ENCODE measurements at places on chromosomes 1 and 21. TPM values are rescaled to one million over a fixed set of nuclear protein-coding genes. Genes with fewer than 3 reads are reported as not detected.

- no peaks in the 10 kb centered on the region for H3K27me3 ChIP-seq
Observed at GRCh38 chr21:27513016-27513415, 546.1 kb upstream of the ADAMTS5 start.

DNA sequence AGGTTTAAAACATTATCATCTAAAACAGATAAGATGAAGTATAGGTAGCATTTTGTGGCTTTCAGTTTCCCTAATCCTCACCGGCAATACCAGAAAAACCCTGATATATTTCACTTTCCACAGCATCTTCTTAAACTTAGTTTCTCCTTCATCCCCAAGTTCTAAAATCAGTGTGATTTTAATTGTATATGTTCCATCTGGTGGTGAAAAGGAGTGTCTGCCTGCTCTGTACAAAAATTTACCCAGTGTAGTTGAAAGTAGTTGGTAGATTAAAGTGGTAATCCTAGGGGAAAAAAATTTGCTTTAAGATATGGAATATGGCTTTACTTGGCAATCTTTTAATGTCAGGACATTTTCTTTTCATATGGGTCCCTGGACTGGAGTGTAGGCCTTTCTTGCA lies 74.3 kb downstream of the CEP350 start:
- DNase-seq, result no peak
- peaks cover 58% of the 10 kb centered on the region for H3K36me3 ChIP-seq
- H3K4me1 ChIP-seq, result no peaks in the 10 kb centered on the region
- no peak overlapping the region for H3K27ac ChIP-seq
- H3K27me3 ChIP-seq, result no peaks in the 10 kb centered on the region
- H3K4me3 ChIP-seq, result no peak overlapping the region

Gene SPRR2F
- 4.2 TPM for total RNA-seq

Gene SEMA6C
- 19.0 TPM for total RNA-seq

Gene AMY1A
- total RNA-seq, result not detected

Gene CFAP126
- total RNA-seq, result not detected

Gene OR14K1
- total RNA-seq, result not detected
